Mesothelial cell of epicardium (in vitro differentiated cells): ENCODE measurements at places on chromosomes 7 and 10. TPM values are rescaled to one million over a fixed set of nuclear protein-coding genes. Genes with fewer than 3 reads are reported as not detected.

Gene GNAI1
- 50.0 to 61.1 TPM (median 54.4 TPM) in 3 replicates for total RNA-seq

DNA sequence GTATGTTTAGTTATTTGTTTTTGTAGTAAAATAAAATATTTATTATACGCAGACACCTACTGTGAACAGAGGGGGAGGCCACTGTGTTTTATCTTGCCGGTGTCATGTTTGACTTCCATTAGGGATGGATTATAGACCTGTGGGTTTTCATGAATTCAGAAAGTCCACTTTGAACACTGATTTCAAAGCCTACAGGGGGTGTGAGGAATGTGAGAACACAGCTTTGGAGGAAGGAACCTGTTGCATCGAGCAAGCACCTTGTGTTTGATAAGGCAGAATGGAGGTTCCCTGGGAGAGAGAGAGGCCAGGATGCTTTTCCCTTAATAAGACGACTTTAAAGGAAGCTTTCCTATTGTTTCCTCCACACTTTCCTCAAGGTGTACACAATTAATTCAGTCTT, 665.0 kb upstream of the MGMT start:
- peaks cover 45% of the 10 kb centered on the region for H3K27me3 ChIP-seq
- H3K36me3 ChIP-seq: no peaks in the 10 kb centered on the region
- DNase-seq: no peak

Gene TMEM236
- total RNA-seq: 0.04 TPM in 1 of 3 replicates, not detected in the others

- peaks cover 48% of the 10 kb centered on the region for H3K27me3 ChIP-seq
- DNase-seq: no peak
- H3K36me3 ChIP-seq: peaks cover 13% of the 10 kb centered on the region
- no peak overlapping the region for H3K4me3 ChIP-seq
- H3K4me1 ChIP-seq: peaks cover 18% of the 10 kb centered on the region
These were observed 3.9 kb downstream of the FAM20C start for GRCh38 chr7:196283-196682.

Gene AS3MT
- total RNA-seq: 8.7 to 12.8 TPM (median 8.7 TPM) in 3 replicates

Gene MACC1
- 9.3 to 12.0 TPM (median 11.1 TPM) in 3 replicates for total RNA-seq
